CD4-positive, alpha-beta T cell treated with Interleukin-4 for 1 hour (primary cell): ENCODE measurements at places on chromosomes 16 and 17.

GRCh38 chr17:62935523-62935922, 30.5 kb upstream of the TANC2 start:
- DNase-seq: no peak

DNA sequence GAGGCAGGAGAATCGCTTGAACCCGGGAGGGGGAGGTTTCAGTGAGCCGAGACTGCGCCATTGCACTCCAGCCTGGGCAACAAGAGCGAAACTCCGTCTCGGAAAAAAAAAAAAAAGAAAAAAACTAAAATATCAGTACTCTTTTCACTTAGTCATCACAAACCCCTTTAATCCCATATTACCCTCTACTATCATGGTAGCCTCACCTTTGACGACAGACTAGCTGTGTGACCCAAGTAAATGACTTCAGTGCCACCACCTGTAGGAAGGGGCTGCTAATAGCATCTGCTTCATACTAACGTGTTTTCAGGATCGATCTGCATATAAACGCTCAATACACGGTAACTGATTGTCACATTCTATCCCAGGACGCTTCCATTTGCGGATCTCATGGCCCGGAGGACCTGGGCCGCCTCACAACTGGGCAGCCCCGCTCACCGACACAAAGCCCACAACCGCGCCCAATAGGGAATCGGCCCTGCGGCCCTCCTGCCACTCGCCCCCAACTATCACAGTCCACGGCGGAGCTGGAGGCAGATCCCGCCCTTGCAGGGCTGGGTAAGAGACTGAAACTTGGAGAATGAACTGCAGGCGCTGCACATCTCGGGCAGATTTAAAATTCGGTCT, 1.1 kb upstream of the ZNF263 start:
- no peak for DNase-seq

GRCh38 chr16:55623640-55624039, 32.1 kb upstream of the SLC6A2 start:
- DNase-seq: no peak

GRCh38 chr17:63477480-63478440, 899 bp downstream of the ACE start:
- no peak for DNase-seq

DNA sequence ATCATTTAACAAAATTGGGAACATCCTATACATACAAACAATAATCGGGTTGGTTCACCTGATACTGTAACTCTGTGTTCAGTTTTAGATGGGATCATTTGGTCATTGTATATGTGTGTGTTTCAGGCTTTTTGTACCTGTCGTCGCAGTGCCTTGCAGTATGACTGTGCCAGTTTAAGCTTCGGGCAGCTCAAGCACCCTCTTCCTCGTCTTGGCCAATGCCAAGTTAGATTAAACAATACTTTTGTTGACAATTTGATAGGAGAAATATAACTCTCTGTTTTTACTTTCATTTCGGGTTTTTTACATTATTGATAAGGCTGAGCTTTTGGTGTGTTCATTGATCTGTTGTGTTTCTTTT, 37.0 kb upstream of the ARHGAP17 start:
- no peak for DNase-seq

DNA sequence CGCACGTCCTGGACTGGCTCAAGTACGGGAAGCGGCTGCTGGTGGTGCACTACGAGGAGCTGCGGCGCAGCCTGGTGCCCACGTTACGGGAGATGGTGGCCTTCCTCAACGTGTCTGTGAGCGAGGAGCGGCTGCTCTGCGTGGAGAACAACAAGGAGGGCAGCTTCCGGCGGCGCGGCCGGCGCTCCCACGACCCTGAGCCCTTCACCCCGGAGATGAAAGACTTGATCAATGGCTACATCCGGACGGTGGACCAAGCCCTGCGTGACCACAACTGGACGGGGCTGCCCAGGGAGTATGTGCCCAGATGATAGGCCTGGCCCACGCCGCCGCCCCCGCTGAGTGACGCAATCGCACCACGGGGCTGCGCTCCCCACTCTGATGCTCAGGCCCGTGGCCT, 50.2 kb downstream of the WSCD1 start:
- no peak for DNase-seq

DNA sequence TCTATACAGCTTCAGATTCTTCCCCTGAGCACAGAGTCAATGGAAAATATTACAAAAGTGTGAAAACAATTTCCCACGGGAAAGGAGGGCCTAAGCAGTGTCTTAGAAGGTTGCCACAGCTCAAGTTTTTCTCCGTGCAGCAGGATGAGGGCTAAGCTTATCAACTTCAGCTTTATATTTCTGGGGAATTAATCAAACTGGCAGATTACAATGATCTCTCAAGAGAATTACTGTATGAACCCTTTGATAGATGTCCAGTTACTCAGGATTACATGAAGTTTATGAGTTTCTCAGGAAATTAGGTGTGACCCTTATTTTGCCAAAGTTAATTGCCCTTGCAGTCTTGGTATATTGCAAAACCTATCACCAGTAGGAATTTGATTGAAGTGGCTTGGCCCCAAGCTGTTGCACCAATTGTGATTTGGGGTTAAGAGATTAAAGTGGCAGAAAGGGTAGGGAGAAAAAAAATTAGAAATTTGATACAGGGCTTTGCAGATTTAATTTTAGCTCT, 298.4 kb downstream of the MAP2K6 start:
- no peak for DNase-seq

GRCh38 chr16:88868974-88869672, 2.7 kb upstream of the PABPN1L start:
- DNase-seq: no peak

- no peak for DNase-seq
Observed at GRCh38 chr16:70777973-70778406, 23.0 kb downstream of the VAC14 start.
